Suprapubic skin (tissue), 4 donors: ENCODE measurements at places on chromosomes 6 and 20. TPM values are rescaled to one million over a fixed set of nuclear protein-coding genes. Genes with fewer than 3 reads are reported as not detected.

GRCh38 chr20:62837790-62838127, 20.9 kb downstream of the COL9A3 start:
- peak; percentile 46 for DNase-seq

GRCh38 chr6:169869301-169869700, 117.9 kb downstream of the ERMARD start:
- DNase-seq: no peak

GRCh38 chr6:168658059-168658458, 217.1 kb downstream of the SMOC2 start:
- peak; percentile 37 for DNase-seq

DNA sequence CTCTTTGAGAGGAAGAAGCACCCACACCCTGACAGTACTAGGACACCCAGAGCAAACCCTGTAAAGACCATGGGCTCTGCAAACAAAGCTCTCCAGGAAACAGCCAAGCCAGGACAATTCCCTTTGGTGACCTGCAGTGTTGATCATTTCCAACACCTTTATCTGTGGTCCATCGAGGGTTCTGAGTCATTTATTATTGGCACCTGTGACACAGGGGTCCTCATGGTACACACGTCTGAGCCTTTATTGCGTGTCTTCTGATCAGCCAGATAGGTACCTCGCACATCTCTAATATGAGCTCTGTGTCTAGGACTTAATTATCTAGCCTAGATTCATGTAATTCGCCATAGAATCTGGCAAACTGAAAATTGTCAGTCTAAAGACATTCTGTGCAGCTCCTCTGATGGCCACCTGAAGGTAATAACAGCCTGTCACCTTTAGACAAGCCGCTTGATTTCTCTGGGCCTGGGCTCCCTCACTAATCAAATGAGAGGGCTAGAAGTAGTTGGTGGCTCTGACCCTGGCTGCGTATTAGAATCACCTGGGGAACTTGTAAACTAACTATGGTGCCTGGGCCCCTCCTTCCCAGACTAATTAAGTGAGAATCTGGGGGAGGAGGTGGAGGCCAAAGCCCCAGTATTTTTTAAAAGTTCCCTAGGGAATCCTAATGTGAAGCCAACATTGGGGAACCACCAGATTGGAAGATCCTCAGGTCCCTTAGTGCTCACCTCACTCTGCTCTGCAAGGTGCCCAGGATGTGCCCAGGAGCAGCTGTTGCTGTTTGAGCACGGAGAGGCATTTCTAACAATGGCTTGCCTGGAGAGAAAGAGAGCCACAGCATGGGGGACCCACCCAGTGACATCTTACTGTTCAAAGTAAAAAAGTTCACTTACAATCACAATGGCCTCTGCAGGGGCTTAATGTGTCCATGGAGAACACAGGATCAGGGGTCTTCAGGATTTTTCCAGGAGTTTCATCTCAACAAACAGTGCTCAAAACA, 122.0 kb upstream of the ARID1B start:
- no peak for DNase-seq

DNA sequence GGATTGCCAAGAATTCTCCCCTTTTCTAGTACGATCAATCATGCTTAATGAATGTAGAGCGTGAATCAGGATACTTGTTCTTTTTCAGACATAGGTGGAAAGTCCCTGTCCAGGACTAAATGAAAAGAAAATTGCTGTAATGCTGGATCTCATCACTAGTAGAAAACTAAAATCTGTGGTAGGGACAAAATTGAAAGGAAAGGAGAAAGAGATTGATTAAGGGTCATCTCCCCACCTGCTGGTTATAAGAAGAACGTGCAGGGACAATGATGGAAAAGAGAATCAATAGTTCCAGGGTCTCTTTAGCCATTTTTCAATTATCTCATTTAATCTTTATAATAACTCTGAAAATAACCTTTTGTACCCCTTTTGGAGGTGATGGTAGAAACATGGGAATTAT, 18.7 kb upstream of the HLA-DRB1 start:
- no peak for DNase-seq

DNA sequence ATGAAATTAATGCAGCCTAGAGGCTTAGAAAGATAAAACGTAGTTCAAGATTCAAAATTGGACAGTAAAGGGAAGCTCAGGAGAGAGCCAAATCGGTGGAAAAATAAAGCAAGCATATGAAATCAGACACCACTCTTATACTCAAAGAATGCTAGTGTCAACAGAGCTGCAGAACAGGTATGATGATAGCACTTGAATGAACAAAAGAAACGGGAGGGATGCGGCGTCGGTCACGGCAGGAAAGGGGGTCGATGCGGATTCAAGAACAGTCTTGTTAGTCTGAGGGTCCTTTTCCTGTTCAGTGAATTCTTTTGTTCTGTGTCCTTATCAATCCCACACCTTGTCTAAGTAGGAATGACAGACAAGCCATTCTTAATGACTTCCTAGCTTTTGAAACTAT, 114.4 kb downstream of the FOXC1 start:
- no peak for DNase-seq

GRCh38 chr6:26344658-26345057, 20.3 kb upstream of the BTN3A2 start:
- DNase-seq: no peak

GRCh38 chr6:42251911-42252637, 34.4 kb upstream of the MRPS10 start:
- DNase-seq: no peak

DNA sequence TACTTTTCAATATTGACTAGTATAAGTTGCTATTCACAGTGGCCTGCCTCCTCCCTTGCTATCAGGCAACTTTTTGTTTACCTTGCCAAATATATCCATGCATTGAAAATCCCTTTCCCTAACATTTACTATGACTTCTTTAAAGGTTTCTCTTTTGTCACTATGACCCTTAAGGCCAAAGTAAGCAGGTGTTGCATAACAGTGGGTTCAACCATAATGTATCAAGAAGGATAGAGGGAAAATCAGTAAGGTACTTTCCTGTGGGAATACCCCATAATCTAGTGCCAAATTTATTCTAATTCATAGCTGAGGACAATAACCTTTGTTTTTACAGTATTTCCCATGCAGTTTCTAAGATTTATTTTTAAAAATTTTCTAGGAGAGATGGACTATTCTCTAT, 527.6 kb downstream of the CDKAL1 start:
- no peak for DNase-seq

DNA sequence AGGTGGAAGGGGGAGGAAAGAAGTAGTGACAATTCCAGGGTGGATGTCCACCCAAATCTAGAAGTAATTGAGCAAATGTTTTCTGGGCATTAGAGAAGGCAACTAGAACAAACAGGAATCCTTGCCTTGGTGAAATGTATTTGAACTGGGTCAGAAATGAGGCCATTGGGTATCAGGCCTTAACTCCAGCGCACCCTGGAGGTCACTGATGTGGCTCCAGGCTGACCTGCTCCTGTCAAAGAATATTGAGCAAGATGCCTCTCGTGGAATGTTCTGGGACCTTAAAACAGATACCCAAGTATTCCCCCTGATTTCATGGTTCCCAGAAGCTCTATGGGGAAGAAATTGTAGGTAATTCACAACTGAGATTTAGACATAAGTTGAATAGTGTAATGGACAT, 6.9 kb downstream of the HLA-DPB1 start:
- DNase-seq: no peak

DNA sequence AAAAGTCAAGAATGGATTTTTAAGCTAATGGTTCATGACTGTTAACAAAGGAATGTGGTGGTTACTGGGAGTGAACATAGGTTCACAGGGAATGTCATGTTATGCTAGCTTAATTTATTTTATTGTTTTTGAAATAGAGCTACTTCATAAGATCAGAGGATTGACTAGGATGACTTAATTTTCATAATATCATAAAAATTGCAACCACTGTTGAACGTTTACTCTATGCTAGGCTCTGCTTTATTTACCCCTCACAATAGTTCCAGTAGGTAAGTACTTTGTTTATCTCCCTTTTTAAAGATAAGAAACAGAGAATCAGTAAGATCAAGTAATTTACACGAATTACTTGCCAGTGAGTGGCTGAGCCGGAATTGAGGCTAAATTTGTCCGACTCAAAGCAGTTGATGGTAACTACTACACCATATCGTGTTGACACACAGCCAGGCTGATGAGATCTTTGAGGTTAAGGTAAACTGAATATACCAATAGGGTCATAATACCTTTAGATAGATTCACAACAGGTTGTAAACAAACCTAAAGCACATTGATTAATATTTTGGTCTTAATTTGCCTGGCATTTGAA, 194.6 kb upstream of the CITED2 start:
- DNase-seq: no peak

DNA sequence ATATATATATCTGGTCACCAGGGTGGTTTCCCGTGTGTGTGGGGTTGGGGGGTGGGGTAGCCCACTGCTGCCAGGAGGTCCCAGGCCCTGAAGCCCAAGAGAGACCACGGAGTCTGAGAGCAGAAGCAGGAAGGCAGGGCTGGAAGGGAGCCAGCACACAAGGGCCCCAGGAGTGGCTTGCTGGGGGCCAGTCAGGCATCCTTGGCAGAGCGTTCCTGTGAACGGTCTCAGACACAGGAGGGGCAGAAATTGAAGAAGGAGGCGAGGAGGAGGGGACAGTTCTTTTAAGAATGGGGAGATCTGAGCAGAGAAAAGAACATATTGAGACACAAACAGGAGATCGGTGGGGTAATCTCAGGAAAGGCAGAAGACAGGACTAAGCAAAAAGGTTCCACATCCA, 1.9 kb upstream of the EBF4 start:
- DNase-seq: no peak

DNA sequence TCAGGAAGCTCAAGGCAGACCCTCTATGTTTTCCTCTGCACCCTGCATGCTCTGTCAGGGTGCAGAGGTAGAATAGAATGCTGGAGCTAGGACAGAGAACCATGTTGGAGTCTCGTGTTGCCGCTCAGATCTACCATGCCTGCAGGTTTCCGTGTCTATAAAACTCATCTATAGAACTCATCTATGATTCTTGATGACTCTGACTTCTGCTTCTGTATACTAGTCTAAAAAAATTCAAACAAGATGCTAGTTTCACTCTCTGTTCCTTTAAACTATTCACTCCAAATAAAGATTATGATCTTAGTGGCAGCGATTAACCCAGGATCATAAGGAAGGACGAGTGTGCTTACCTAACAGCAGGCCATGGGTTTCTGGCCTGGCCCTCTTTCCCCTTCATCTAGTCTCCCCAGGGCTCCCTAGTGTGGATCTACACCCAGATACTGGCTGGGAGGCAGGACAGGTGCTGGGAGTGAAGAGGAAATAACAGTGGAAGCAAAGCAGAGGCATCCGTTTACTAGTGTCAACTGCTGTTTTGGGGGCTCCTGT, 162.7 kb upstream of the SUPT3H start:
- DNase-seq: no peak

GRCh38 chr6:87074101-87074621, 20.7 kb downstream of the CGA start:
- no peak for DNase-seq

- no peak for DNase-seq
These were observed 307.6 kb downstream of the TSHZ2 start for GRCh38 chr20:53279735-53280134.

DNA sequence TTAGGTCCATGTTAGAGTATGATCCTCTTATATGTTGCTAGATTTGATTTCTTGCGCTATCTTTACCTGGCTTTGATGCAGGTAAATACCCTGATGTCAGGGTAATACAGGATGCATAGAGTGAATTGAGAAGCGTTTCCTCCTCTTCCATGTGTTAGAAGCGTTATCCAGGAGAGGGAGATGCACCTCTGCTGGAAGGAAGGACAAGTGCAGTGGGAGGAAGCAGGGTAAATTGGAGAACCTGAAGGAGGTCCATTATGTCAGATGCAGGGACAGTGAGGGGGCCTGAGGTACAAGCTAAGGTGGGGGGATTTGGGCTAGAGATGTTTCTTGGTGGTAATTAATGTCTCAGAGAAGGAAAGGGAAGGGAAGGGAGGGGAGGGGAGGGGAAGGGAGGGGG, 7.7 kb downstream of the SHLD1 start:
- DNase-seq: no peak

- DNase-seq: no peak
These were observed 666.6 kb upstream of the CITED2 start for GRCh38 chr6:140041056-140041455.

DNA sequence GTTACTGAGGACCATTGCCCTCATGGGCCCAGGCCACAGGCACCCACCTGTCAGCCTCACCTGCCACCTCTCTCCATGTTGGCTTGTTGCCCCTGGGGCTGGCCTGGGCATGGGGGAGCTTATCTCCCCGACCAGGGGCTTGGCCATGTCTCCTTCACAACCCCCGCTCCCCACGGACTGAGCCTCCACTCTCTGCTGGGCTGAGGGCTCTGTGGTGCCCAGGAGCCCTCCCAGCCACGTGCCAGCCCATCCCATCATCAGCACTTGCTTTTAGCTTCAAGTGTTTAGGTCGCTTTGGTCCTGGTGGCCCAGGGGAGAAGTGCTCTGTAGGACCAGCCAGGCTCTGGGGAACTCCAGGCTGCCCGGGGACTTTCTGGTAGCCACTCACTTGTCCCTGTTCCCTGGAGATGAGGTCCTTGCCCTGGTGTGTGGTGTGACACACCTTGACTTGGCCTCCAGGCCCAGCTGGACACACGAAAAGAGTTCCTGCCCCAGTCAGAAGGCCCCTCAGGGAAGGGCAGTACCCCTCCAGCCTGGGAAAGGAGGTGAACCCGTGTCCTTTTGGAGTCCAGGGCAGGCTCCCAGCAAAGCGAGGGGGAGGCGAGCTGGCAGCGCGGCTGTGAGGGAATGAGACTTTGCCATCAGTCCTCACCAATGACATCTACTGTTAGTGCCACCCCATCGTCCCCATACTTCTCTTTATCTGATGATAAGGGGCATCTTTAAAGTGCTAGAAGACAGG, 352.6 kb downstream of the ZFAND3 start:
- no peak for DNase-seq

DNA sequence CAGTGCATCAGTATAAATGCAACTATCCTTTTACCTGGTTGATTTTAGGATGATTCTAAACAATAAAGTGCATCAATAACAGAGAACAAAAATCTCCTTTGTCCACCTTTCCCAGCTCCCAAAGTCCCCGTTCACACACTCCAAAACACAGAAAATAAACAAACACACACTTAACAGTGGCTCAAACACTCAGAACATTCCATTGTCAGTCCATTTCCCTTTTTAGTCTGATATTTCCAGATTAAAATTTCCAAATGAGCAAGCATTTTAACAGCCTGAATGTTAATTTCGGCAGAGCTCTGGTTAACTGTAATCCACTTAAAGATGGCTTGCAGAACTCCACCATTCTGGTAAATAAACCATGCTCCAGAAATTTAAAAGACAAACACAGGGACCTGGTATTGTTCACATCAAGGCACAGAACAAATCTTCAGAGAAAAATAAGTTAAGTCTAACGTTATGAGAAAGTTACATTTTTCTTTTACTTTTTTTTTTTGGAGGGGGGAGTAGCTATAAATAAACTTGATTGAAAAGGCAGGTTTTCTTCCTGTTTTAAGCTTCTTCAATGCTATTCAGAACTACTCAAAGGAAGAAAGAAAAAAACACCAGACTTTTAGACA, 100.8 kb downstream of the DST start:
- no peak for DNase-seq

GRCh38 chr6:21589352-21590345, 3.9 kb upstream of the SOX4 start:
- DNase-seq: peak; percentile 90

- no peak for DNase-seq
These were observed 68.7 kb downstream of the SYTL3 start for GRCh38 chr6:158718461-158719046.

Gene SH3BGRL2
- total RNA-seq: 67.1 TPM

Gene SLC17A1
- not detected for total RNA-seq

Gene POU3F2
- not detected for total RNA-seq

Gene RBM24
- total RNA-seq: 3.1 TPM

Gene RSPO3
- total RNA-seq: 1.4 TPM

Gene GPSM3
- total RNA-seq: 4.9 TPM
